NCI-H2227 treated with DMSO at 0.1 percent for 48 hours (cell line): ENCODE measurements at places on chromosomes 3 and 15.

DNA sequence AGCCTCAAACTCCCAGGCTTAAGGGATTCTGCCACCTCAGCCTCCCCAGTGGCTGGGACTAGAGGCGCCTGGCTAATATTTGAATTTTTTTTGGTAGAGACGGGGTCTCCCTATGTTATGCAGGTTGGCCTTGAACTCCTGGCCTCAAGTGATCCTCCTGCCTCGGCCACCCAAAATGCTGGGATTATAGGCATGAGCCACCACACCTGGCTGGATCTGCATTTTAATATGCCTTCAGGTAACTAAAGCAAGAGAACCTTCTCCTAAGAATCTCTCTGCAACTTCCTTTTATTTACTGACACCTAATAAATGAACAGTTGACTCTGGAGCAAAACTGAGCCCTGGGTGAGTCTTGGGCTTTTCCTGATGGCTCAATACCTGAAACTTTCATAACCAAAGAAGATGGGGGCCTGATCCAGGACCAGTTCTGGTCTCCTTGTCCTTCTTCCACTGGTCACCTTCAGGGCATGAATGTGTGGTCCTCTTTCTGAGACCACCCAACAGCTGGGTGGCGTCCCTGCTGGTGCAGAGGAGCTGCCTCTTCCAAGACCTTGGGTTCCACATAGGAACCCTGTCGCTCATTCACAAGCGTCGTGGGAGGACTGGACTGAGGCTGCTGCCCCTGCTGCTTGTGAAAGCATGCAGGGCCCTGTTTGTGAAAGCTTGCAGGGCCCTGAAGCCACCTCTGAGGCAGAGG, 28.2 kb downstream of the CCR9 start:
- no peak for DNase-seq

- DNase-seq = no peak
Measured at GRCh38 chr3:21668012-21668411, 83.0 kb downstream of the ZNF385D start.

DNA sequence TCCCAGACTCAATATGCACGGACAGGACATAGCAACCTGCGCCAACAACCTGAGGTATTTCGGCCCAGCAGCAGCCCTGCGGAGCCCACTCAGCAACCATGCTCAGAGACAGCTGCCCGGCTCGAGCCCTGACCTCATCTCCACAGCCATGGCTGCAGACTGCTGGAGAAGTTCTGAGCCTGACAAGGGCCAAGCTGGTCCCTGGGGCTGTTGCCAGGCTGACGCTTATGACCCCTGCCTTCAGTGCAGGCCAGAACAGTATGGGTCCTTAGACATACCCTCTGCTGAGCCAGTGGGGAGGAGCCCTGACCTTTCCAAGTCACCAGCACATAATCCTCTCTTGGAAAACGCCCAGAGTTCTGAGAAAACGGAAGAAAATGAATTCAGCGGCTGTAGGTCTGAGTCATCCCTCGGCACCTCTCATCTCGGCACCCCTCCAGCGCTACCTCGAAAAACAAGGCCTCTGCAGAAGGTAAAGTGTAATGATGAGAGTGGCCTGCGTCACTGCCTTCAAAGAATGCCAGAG, 25.5 kb downstream of the TMEM41A start:
- DNase-seq = no peak

- no peak for DNase-seq
Measured at GRCh38 chr3:147387291-147387884, 19.0 kb downstream of the ZIC4 start.

DNA sequence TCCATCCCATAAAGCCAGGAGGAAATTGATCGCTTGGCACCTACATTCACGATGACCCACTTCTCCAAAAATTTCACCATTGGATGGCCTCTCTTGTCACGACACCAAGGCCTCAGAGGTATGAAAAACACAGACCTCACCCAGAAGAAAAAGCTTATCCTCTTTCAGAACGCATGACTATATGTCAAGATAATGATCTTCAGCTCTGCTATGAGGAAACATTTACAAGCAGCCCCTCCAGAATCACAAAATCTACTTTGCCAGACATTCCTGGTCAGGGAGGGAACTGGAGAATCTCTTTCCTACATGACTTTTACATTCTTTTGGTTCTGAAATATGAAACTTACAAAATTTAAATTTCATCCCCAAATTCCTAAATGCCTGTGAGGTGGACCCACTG, 122.7 kb downstream of the WNT5A start:
- DNase-seq = no peak

- DNase-seq = no peak
Measured at GRCh38 chr15:48607846-48608245, 37.7 kb downstream of the FBN1 start.

DNA sequence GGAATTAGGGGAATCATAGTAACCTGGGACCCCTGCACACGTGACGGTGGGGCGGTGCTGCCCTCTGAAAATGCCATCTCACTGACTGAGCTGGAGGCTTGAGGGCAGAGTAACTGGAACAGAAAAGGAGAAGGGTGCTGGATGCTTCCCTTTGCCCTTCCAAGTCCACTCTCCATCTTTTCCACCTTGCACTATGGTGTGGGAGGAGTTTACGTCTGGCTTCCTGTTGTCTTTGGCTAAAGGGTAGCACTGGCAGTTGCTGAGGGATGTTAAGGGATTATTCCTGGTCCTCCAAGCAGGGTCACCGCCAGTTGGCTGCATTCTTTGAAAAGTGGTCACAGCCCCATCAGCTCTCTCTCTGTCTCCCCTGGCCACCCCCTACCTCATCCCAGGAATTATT, 129.4 kb upstream of the SNTN start:
- DNase-seq = no peak

DNA sequence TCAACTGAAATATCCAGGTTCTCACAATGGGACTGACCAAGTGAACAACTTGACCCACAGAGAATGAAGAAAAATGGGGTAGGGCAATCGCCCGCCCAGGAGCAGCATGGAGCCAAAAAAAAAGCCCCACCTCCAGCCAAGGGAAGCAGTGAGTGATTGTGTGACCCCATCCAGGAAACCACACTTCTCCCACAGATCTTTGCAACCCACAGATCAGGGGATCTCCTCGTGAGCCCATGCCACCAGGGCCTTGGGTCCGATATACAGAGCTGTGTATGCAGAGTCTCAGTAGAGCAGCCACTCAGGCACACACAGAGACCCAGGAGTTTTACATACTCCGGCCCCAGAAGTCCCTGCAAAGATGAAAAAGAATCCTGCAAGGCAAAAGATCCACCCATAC, 35.7 kb downstream of the PYGO1 start:
- DNase-seq = no peak

GRCh38 chr3:83670416-83670815, 1288.4 kb upstream of the CADM2 start:
- no peak for DNase-seq

GRCh38 chr3:182445576-182445975, 347.7 kb upstream of the ATP11B start:
- no peak for DNase-seq

DNA sequence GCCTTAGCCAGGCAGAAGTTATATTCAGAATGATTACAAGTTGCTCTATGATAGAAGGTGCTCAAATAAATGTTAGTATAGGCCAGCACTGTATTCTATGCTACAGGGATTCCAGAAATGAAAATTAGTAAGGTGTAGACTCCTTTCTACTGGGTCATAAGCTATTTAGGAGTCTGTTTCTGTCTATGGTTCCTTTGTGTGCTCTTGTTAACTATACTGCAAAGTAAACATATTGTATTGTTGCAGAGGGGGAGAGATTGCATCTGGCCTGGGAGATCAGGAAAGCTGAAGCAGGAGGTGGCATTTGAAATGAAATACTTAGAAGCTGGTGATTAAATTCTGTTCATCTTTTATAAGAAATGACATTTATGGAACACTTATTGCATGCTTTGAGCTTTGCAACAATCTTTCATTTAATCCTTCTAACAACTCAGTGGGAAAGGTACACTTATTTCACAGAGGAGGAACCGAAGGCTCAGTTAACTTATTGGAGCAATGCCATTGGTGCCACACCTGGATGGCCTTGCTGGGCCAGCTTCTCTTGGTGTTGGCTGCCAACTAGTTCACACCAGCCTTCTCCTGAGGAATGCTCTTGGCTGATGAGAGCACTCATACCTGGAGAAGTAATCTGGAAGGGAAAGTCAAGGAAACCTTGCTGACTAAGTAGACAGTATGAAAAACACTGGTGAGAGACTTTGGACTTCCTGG, 39.1 kb downstream of the ABHD5 start:
- no peak for DNase-seq

DNA sequence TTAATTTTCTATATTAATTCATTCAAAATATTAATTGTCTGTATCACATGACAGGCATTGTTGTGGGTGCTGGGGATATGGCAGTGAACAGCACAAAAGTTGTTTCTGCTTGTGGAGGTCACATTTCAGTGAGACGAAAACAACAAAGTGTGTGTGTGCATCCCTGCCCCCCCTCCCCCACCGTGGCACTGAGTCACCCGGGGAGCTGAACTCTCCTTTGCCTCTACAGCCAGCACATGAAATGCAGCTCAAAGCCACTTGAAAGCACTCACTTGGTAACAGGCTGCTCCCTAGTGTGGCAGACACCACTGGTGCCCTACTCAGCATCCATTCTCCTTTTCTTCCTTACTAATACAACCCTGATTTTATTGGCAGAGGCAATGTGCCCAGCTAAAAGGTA, 16.9 kb upstream of the SCAMP5 start:
- DNase-seq = no peak

- DNase-seq = no peak
Measured at GRCh38 chr3:11606090-11606784, 37.5 kb downstream of the VGLL4 start.

DNA sequence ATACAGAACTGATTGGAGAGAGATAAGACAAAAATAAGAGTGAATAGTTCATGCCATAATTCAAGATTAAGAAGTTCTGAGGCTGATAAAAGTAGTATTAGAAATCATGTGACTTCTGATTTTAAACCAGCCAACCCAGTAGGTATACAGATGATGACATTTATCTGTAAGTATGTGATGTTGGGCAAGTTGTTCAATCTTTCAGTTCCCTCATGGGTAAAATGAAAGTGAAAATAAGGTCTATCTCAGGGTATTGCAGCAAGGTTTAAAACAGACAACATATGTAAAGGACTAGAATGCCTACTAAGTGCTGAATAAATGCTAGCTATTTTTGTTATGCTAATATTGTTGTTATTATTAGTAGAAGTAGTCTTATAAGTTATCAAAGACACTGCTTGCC, 1055.7 kb downstream of the NAALADL2 start:
- no peak for DNase-seq

DNA sequence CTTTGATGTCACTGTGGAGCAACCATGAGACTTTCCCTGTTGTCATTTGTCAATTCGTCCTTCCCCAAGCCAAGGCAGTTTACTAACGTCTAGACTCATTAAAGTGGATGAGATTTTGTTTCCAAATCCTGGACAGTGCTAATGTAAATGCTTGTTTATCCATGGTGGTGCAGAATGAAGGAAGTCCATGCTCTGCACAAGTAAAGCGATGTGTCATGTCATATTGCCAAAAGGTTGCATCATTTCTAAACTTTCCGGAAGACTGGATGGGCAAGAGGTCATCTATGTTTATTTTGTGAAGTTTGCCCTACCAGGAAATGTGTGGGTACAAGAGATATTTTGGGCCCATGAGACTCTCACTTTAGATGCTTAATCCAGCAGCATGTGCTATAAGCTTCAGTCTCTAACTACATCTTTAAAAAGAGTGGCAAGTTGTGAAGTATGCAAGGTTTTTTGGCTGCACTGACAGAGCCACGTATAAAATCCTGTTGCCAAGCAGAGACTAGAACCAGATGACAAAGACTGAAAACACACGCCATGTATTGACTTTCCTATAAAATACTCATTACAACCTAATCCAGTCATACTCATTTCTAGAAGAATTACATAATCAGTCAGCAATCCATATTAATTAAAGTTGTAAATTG, 72.1 kb upstream of the FNDC3B start:
- no peak for DNase-seq

DNA sequence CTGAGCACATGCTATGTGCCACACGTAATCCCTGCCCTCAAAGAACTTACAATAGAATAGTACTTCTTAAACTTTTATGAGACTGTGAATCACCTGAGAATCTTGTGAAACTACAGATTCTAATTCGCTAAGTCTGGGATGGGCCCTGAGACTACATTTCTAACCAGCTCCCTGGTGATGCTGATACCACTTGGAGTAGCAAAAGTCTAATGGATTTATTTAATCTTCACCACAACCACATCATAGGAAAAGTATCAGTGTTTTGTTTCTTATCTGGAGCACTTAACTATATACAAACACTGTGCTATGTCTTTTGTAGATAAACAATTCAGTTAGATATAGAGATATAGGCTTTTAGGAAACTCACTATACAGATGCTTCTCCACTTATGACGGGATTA, 23.8 kb upstream of the TCF12 start:
- no peak for DNase-seq
